Stimulated activated CD8-positive, alpha-beta memory T cell treated with anti-CD3 and anti-CD28 coated beads, Interleukin-15, amount 100 ng/mL, for 1 hour (primary cell): ENCODE measurements at places on chromosomes 3 and 15.

DNA sequence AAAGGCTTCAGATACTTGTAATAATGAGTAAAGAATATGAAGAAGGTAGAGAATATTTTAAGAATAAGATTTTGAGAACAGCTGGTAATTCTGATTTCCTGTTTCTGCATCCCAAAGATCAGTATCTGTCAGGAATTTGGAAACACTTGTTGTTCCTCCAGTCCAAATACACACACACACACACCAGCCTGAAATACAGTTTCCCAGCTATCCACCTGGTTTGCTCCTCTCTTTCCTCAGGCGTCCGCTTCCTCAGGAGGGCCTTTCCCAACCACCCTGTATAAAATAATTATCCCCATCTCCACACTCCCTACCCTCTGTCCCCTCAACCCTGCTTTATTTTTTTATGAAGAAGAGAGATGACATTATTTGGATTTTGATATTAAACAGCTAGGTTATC is 2.0 kb upstream of the FSIP1 start:
- DNase-seq, result no peak

GRCh38 chr15:36499412-36500389 is 79.7 kb upstream of the CDIN1 start:
- no peak for DNase-seq

DNA sequence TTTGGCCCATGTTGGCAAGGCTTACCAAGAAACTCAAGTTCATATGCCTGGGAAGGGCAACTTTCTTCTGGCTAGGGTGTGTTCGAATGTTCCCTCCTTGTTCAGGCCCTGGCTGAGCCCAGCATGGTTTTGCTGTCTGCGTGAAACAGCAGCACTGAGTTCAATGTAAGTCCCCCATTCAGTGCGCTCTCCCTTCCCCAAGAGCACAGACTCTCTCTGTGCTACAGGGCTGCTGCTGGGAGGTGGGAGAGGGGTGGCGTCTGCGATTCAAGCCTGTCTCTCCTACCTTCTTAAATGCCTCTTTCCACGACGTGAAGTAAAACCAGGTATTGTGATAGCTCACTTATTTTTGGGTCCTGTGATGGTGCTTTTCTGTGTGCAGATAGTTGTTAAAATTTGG is 289.3 kb upstream of the GOLIM4 start:
- no peak for DNase-seq

GRCh38 chr3:16429086-16429485 is 84.4 kb downstream of the RFTN1 start:
- DNase-seq, result no peak

DNA sequence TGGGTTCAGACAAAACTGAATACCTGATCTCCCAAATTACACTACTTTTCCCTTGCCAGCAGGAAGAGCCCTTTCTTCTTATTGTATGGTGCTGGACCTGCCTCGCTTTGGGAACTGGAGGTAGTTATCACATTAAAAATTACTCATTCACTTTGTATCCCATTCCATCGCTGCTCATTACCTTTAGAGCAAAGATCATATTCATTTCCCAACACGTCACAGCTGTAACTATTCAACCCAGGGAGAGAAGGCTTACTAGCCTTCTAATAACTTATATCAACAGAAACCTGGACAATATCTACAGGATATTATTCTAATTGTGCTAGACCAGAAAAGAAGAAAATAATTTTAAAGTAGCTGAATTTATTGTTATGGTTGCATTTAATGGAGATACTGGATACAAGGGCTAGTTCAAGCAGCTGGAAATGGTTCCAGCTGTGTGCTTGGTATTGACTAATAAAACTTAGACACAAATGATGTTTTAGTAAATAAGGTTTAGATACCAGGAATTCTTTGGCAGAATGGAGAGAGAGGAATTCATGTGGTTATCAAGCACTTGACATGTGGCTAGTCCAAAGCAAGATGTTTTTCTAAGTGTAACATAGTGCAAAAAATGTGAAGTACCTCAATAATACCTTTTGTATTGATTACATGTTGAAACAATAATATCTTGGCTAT is 656.3 kb downstream of the ROBO1 start:
- no peak for DNase-seq

DNA sequence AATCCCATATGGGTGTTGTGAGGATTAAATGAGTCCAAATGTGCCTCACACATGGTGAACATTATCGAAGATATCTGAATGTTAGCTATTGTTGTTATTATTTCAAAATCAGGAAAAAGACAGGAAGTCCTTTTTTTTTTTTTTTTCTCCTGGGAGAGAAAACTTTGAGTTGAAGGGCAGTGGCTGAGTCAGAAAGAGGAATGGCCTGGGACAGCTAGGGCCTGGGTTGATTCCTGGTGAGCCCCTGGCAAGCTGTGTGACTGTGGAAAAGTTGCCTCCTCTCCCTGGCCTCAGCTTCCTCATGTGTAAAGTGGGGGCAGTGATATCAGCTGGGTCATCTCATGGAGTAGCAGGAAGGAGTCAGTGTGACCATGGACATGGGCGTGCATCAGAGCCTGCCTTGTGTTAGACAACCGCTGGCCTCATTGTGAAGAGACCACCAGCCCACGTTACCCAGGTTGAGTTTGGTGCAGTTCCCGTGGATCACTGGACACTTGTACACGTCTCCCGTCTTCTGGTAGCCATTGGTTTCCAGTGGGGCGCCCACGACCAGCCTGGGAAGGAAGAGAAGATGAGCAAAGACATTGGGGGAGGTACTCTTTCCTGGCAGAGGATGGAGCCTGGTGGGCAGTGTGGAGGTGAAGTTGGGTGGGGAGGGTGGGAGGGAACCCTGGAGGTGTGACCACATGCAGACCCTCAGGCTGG is 63.1 kb downstream of the ITGA11 start:
- no peak for DNase-seq

- no peak for DNase-seq
Measured at GRCh38 chr15:82851306-82851850, 42.0 kb downstream of the WHAMM start.

DNA sequence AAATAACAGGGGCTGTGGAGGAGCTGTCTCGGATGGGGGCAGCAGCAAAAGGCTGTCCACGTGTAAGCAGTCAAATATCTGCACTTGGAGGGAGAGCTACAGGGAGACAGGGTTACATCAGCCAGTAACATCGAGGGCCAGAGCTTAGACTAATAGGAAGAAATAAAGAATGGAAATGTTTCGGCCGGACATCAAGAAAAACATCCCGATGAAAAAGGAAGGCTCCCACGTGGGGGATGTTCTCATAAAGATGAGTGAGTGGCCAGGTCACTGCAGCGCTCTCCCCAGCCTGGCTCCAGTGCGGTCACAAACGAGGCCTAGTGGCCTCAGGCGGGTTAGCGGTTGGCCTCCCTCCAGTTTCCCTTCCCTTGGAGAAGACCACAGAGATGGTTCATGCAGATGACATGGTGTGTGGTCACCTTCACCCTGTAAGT is 56.1 kb upstream of the WNT5A start:
- no peak for DNase-seq

DNA sequence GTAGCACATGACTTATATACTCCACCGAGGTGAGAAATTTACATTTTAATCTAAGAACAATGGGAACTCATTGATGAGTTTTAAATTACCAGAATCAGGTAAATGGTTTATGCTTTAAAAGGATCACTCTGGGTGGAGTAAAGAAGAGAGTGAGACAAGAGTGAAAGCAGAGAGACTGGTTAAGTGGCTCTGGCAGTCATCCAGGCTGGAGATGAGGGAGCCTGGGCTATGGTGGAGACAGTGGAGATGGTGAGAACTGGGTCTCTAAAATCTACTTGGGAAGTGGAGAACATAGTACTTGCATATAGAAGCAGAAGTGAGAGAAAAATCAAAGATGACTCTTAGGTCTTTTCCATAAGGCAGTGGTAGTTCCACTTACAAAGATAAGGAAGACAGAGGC is 37.1 kb upstream of the SLC25A36 start:
- no peak for DNase-seq

DNA sequence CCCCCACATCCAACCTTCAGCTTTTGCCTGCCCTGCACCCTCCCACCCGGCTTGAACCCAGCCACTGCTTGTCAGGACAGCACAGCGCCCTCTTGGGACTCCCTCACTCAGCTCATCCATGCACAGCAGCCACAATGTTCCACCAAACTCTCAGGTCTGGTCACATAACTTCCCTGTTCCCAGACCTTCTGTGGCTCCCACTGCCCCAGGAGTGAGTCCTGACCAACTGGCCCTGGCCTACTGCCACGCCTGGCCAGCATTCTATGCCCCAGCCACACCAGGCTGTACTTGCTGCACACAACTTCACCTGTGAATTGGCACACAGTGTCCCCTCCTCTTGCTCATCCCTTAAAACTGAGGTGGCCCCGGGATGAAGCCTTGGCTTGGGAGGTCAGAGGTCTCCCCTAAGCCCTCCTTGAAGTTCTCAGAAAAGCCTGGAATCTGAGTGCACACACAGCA is 21.0 kb downstream of the PLXNB1 start:
- DNase-seq, result no peak

- DNase-seq, result no peak
Measured at GRCh38 chr3:159174715-159175692, 373.1 kb downstream of the MFSD1 start.

DNA sequence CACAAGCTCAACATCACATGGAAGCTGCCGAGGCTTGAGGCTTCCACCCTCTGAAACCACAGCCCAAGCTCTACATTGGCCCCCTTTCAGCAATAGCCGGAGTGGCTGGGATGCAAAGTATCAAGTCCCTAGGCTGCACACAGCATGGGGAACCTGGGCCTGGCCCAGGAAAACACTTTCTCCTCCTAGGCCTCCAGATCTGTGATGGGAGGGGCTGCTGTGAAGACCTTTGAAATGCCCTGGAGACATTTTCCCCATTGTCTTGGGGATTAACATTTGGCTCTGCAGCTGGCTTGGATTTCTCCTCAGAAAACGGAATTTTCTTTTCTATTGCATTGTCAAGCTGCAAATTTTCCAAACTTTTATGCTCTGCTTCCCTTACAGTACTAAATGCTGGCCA is 18.2 kb downstream of the HRG start:
- DNase-seq, result no peak

- no peak for DNase-seq
Measured at GRCh38 chr3:47016934-47017435, 37.5 kb downstream of the NBEAL2 start.

DNA sequence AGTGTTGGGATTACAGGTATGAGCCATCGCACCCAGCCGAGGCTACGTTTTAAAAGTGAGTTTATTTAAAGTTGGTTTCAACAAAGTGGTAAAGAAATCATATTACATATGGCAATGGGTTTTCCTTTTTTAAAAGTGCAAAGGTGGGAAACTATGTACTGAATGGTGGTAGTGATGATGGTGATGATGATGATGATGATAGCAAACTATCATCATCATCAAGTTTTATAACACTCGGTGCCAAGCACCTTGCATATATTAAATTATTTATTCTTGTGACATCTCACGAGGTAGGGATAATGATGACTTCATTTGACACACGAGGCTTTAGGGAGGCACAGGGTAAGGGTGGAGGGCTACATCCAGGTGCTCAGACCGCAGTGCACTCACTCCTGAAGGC is 64.3 kb downstream of the BDH1 start:
- no peak for DNase-seq

GRCh38 chr15:89367485-89368451 is 33.1 kb upstream of the POLG start:
- DNase-seq, result no peak

DNA sequence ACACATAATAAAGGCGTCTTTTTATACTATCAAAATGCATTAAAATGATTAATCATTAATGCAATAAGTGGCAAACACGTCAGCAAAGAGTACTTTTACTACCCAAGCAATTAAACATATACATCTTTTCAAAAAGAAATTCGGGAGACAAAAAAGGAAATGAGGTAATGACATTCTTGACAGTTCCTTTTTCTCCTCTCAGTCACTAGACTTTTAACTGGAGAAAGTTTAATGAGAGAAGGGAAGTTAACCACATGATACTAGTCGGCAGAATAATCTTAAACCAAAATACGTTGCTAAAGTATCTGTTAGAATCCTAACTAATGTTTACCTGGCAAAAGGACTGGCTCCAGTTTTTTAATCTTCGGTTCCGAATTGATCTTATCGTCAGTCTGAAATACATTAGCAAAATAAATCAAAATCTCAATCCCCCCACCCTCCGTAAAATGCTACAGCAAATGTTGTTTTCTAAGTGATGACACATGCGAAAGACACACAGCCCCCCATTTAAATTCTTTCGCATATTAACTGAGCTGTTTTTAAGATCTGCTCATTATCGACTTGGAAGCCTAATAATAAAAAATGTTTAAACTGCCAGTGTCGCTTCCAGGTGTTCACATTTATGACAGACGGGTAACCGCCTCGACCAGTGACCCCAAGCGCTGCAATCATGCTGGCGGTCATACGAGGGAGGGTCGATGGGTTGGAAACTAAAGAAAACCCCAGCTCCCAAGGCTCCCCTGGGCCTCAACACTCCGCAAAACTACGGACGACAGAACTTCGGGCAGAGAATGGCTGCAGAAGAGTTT is 778 bp downstream of the MTMR10 start:
- DNase-seq, result no peak

- no peak for DNase-seq
Measured at GRCh38 chr15:65362491-65362890, 15.3 kb downstream of the IGDCC3 start.

DNA sequence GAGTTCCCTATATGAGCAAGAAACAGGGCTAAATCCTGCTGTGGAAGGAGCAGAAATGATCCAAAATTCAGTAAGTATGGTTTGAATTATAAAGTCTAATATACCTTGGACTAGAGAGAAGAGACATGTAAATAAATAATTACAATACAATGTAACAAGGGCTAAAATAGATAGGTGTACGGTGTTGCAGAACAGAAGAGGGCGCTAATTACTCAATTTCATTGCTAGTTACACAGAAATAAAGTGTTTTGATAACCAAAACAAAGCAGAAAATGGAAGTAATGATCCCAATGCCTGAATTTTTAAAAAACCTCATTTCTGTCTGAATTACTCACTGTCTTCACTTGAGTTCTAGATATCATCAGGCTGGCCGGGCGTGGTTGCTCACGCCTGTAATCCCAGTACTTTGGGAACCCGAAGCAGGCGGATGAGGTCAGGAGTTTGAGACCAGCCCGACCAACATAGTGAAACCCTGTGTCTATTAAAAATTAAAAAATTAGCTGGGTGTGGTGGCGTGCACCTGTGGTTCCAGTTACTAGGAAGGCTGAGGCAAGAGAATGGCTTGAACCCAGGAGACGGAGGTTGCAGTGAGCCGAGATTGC is 8.3 kb upstream of the PLCH1 start:
- DNase-seq, result no peak

DNA sequence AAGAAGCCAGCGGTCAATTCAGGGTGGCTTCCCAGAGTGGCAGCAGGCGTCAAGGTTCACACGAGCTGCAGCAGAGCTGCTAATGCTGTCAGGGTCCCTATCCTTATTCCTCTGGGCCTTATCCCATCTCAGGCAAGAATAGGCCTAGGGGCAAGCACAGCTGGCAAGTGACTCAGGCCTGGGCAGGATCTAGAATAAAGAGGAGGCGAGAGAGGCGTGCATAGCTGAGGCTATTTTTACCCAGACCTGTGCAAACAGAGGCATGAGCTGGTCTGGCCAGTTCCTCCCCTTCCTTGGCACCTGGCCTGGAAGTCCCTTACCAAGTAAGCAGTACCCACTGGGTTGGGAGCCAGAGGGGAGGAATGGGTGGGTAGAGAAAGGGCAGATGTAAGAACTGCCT is 12.2 kb upstream of the VIPR1 start:
- DNase-seq, result no peak
